Activated T-helper 9 cell treated with anti-CD3 and anti-CD28 coated beads, Interleukin-2, amount 50 U/mL, for 16 hours (primary cell): ENCODE measurements at places on chromosomes 4 and X.

DNA sequence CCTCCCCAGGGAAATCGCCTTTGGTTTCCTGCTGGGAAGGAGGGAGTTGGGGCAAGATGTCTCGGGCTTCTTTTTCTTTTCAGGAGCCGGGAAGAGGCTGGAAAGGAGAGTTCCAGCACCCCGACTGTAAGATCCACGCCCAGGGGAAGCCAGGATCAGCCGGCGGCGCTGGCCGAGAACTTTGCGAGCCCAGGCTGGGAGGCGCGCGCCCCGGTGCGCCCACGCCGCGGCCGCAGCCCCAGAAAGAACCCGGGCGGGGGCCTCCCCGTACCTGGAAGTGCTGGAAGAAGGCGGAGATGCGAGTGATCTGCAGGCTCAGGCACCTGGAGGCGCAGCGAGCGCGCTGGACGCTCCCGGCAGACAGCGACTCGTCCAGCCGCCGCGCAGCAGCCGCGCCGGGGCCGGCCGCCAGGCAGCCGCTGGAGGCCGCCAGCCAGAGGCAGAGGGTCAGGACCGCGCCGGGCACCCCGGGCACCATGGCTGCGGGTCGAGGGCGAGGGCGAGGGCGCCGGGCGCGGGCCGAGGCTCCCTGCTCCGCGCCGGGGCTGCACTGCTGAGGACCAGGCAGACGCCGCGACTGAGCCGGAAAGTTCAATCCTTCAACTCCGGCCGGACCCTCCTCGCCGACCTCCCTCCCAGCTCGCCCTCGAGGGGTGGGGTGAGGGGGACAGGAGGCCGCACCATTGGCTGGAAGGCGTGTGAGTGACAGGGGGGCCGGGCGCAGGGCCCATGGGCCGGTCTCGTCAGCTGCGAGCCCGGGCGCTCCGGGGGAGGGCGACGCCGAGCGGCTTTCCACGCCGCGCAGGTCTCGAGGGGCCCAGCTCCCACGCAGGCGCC is at the start of gene ANOS1:
ANOS1 (minus strand) TSS at position 579 of the 837 bp plus-strand sequence; CDS start at position 478, 101 bp downstream.
- DNase-seq = no peak

DNA sequence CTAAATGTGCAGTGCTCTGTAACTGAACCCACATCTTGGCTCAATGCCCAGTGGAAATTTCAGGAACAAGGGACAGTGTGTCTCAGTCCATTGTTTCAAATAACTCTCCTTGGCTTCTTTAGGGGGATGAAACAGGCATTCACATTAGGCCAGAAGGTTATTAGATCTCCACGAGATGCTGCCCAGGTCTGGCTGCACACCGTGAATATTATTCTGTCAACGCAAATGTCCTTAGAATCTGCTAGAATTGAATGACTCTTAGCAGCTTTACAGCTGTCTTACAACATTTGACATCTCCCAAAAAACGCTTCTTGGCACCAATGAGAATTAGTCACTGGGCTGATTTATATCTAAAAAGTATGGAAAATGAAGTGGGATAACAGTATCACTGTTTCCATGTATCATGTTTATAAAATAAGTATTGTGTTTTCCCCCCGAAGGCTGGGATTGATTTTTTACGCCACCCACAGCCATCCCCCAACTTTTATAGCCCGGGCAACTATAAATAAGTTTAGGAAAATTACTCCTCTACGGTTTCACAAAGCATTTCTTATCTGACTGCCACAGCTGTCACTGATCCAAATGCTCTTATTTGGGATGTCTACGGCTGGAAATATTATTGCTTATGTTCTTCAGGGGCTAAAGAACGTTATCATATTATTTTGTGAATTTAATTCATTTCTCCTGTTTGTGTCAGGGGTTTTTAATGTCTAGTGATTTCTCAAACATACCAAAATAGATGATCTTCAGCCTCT is 559.7 kb upstream of the FAT1 start:
- DNase-seq = no peak

DNA sequence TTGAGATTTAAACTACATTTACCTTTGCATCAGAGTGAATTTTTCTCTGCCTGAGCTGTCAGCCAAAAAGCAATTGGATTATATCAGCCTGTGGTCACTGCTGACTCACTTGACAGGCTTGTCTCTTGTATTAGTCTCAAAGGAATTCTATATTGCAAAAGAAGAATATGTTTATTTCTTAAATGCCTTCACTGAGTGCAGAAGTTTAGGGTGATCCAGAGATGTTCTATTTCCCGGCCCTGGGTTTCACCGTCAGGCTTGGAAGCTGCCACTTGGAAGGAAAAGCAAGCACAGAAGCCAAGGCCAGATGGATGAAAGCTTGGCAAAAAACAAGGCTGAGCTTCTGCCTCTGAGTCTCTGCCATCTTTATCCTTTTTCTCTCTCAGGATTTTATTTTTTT is 80.9 kb downstream of the FAM114A1 start:
- DNase-seq = no peak

DNA sequence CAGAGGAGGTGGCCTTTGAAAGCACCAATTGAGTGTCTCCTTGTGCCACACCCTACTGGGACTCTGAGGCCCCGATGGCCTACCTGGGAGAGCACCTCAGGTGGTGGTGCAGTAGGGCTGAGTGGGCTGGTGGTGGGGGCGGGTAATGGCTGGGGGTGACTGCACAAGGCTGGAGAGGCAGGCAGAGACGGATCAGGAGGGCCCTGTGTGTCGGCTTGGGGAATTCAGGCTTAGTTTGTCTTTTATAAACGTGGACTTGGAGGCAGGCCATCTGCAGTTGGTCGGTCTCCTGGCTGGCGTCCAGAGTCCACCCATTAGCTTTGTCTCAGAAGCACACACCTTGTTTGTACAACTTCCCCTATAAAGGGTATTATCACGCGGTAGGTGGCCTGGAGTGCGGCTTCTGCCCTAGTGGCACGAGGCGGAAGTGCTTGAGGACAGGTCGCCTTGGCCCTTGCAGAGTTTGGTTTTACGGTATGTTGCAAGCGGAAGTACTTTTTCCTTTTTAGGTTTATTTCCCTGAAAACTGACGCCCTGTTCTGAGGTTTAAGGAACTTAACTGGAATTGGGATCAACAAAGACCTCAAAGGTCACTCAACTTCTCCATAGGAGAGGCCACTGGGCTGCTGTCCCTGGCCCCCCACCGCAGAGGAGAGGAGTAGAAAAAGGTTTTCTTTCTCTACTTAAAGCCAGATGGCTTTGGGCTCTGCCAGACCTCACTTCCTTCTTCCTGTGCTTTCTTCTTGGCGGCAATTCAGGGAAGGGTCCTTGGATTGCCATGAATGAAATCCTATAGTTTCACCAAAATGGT is 8.0 kb downstream of the TBC1D14 start:
- peak; percentile 30 for DNase-seq

DNA sequence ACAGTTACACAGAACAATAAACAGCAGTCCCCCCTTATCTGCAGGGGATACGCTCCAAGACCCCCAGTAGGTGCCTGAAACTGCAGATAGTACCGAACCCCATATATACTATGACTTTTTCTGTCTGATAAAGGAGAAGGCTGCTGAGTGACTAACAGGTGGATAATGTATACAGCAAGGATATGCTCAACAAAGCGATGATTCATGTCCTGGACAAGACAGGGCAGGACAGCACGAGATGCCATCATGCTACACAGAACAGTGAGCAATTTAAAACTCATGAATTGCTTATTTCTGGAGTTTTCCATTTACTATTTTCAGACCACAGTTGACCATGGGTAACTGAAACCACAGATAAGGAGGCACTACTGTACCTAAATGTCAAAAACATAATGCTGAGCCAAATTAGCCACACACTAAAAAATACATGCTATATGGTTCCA is 76.1 kb downstream of the MANBA start:
- DNase-seq = no peak

DNA sequence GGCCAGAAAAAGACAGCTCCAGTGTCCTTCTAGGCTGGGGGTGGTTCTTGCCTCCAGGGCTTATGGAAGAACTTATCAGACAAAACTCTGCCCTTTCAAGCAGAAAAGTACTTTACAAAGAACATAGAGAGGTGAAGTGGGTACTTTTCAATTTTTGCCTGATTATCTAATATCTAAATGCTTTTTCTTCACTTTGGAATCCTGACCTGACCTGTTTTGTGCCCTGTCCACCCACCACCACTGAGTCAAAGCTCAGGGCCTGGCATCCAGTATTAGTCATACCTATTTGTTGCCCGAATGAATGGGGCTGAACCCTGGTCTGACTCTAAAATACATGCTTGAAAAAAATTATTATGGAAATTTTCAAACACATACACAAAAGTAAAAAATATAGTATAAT is 37.2 kb downstream of the RTL9 start:
- DNase-seq = no peak

- DNase-seq = no peak
Measured at GRCh38 chr4:53234111-53234510, 131.8 kb downstream of the SCFD2 start.

DNA sequence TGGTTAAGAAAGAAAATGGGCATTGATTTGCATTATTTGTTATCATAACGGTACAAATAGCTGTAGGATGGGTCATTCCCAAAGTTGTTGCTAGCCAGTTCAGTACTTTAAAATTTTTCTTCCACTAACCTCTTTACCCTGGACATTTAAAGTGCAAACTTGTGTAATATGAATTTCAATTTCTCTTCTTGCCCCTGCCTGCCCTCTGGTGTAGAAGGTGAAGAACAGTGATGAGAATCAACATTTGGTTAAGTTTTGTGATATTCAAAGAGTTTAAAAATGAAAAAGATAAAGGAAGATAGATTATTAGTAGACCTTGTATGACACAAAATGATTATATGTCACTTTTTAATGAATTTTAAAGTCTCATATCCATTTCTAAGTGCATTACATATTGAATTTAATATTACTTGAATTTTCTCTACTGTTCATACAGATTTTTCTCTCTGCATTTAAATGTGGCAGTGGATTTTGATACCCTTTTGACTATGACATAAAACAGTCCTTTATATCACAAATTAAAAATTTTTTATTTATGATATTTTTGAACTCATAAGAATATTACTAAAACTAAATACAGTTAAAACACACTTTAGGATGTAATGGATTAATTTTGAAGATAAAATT is 337.7 kb downstream of the BMPR1B start:
- DNase-seq = no peak

- no peak for DNase-seq
Measured at GRCh38 chr4:109733728-109734127, 3.9 kb upstream of the PLA2G12A start.

- no peak for DNase-seq
Measured at GRCh38 chrX:147550217-147550616, 361.5 kb upstream of the FMR1 start.

GRCh38 chr4:9859810-9860209 is 78.4 kb downstream of the DRD5 start:
- DNase-seq = no peak

DNA sequence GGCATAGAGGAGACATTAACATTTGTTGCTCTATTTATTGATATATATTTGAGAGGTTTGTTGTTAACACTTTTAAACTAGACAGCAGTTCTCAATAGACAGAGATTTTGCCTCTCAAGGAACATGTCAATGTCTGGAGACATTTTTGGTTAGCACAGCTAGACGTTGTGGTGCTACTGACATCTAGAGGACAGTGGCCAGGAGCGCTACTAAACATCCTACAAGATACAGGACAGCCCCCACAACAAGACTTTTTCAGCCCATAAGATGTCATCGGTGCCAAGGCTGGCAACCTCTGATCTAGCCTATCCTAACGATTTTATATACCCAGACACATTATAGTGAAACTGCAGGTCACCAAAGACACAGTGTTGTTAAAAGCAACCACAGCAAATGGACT is 18.4 kb upstream of the CTSO start:
- no peak for DNase-seq

- DNase-seq = no peak
Measured at GRCh38 chr4:40536032-40536431, 93.6 kb downstream of the RBM47 start.

DNA sequence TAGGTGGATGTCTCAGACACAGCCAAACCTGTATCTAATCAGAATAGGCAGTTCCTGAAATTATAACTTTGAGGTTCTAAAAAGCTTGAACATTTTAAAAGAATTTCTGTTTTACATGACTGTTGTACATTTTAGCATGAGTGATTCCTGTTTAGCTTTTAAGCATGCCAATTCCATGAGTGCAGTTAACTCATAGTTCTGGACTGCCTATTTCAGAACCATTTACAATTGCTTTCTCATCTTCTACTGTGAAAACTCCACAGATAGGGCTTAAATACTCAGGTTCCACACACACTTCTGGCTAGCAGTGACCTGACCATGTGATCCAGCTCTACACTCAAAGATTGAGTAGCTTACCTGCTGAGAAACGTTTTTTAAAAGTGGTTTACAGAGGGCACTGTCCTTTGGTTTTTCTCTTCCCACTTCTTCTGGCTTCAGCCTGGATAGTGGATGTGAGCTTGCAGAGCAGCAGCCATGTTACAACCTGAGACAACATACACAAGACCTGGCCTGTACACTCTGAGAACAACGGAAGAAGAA is 280.8 kb downstream of the ANKRD50 start:
- DNase-seq = no peak

DNA sequence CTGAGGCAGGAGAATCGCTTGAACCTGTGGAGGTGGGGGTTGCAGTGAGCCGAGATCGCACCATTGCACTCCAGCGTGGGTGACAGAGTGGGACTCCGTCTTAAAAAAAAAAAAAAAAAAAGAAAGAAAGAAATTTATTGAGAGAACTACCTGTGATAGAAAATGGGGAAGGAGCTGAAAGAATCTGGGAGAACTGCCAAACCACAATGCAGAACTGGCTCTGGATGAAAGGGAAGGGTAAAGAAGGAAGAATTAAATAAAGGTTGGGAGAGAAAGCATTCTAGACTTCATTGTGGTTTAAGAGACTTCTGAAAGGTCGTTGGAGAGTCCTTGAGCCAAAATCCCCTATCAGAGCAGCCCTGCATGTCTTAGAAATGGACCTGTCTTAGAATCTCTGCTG is 567.9 kb upstream of the HTR2C start:
- DNase-seq = no peak

- DNase-seq = no peak
Measured at GRCh38 chr4:7121174-7121573, 53.3 kb upstream of the GRPEL1 start.

- no peak for DNase-seq
Measured at GRCh38 chrX:145502670-145503069, 255.4 kb downstream of the SPANXN1 start.

DNA sequence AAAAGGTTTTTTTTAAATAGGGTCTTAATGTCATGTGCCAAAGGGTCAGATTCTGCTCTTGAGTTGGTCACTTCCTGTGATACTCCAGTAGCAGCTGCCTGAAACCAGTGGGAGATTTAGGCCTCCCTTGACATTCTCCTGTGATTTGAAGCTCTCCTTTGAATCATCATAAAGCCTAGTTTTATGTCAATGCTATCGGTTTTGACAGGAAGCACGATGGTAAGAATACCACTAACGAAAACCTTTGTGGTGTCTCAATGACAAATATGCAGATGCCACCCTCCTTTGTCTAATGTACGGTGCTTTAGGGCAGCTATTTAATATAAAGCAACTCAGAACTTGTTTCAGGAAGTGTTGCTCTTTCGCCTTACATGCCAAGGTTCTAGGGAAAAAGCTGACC is 44.2 kb downstream of the CCNI start:
- no peak for DNase-seq

- no peak for DNase-seq
Measured at GRCh38 chr4:151948351-151949016, 187.7 kb upstream of the GATB start.

- DNase-seq = no peak
Measured at GRCh38 chr4:106548446-106549044, 180.0 kb upstream of the GIMD1 start.

GRCh38 chrX:133958997-133959688 is 26.3 kb downstream of the GPC3 start:
- DNase-seq = no peak
